GM04504 (cell line): ENCODE measurements at places on chromosomes 13 and 19.

DNA sequence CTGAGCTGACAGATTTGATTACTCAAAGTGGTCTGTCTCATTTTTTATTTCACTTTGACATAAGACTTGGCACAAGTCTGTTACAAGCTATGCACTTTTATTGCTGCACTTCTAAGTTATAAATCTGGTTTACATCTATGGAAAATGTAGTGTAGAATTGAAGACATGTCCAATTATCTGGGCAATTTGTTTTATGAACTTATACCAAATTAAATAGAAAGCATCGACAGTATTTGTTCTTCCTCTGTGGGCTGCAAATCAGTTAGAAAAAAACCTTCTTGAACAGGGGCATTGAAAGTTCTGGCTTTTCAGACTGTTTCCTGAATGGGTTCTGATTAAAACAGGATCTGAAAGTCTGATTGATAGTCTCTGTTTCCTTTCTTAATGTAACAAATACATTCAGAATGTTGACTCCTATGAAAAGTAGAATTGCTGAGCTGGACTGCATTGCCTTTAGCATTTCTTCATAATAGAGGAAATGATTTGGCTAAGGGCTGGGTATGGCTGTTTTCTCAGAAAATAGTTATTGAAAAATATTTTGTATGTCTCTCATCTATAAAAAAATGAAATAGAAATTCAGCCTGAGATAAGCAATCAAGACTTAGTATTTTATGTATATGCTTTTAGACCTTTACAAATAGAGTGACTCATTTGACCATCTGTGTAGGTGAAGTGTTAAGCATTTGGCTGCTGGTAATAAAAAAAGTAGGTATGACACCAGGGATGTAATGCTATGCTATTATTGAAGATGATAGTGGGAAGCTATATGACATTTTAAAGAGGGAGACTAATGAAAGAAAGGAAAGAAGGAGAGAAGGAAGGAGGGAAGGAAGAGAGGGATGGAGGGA is 210.9 kb upstream of the SPRY2 start:
- no peak for DNase-seq

DNA sequence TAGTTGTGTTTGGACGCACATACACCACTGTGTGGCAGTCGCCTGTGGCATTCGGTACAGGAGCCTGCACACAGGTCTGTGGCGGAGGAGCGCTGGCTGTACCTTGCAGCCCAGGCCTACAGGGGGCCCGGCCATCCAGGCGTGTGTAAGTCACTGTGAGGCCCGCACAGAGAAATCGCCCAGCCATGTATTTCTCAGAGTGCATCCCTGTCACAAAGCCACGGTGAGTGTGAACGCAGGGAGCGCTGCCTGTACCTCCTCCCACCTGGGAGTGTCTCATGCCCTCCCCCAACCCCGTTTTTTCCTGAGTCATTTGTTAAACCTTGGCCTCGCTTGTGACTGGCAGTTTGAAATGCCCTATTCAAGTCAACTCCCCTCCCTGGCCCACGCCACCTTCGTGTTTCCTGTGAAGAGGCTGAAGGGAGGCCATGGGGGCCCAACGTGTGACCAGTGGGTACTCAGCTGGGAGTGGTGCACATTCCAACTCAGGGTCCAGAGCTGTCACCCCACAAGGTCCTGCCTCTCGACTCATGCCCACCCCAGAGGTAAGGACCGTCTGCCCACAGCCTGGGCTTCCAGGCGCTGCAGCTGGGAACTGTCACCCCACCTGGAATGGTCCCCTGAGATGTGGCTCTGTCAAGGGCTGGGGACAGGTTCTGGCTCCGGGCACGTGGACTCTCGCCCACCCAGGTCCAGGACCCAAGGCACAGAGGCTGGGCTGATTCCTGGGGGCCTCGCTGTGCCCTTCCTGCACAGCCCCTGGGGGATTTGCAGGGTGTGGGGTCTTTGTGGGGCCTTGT is 11.6 kb upstream of the RASA3 start:
- DNase-seq: no peak

- no peak for DNase-seq
These were observed 3.9 kb downstream of the SBNO2 start for GRCh38 chr19:1169921-1170885.

DNA sequence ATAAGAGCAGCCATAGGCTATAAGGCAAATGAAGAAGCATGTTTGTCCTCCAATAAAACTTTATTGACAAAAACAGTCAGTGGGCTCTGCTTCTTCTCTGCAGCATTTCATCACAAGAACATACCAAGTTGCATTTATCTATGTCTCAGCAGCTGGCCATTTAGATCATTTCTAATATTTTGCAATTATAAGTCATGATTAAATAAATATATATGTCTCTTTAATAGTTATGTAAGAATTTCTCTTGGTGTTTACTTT is 153.5 kb downstream of the RFC3 start:
- DNase-seq: no peak

- peak; percentile 58 for DNase-seq
These were observed at the start of gene PRKD2 for GRCh38 chr19:46717034-46717715. Gene PRKD2 (minus strand): TSS chr19:46717114. CDS start chr19:46716370, 744 bp downstream.
